NCI-H1092 treated with DMSO at 0.1 percent for 48 hours (cell line): ENCODE measurements at places on chromosomes 11 and 22.

GRCh38 chr11:69007975-69008381 is 5.1 kb downstream of the MRGPRF start:
- DNase-seq = no peak

GRCh38 chr22:20786536-20786979 is 12.6 kb downstream of the SERPIND1 start:
- peak; percentile 71 for DNase-seq

- no peak for DNase-seq
Measured at GRCh38 chr11:48017105-48017830, 36.9 kb downstream of the PTPRJ start.

GRCh38 chr11:47035108-47035507 is 98.5 kb downstream of the CSTPP1 start:
- DNase-seq = no peak

DNA sequence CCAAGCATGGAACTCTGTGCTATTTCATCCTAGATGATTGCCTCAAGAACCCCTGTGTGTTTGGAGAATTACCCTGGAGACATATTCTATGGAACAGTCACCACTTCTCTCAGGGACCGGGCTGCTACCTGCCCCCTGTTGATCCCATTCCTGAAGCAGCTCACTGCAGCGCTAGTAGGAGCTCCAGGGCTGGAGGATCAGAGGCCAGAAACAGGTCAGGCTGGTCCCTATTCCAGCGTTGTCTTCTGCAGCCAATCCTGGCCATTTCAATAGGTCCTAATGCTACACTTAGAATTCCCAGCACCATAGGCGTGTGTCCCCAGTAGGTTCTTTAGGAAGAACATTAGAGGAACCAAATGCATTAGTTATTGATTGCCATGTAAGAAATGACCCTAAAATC is 48.9 kb downstream of the BTG4 start:
- no peak for DNase-seq

DNA sequence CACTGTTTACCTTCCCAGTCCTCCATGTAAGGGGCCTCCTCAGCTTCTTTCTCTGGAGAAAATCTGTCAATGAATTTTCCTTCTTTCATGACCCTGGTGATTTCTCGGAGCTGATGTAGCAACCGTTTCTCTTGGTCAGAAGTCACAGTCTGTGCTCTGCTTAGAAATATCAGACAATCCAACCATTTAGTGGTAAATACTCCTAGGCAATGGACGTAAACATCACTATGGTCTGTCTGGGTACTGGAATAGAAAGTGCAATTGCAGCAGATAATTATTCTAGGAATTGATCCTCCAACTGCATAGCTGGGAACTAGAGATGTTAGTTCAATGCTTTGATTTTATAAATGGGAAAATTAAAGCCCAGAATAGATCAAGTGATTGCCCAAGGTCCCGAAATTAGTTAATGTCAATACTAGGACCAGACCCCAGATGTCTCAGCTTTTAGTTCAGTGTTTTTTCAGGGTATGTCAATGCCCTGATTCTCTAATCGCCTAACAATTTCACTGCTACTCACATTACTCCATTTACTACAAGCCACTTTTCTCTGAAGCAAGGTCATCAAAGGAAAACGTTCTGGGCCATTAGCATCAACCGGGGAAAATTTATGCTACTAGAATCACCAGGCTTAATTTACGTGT is 42.1 kb downstream of the RIC3 start:
- DNase-seq = no peak

DNA sequence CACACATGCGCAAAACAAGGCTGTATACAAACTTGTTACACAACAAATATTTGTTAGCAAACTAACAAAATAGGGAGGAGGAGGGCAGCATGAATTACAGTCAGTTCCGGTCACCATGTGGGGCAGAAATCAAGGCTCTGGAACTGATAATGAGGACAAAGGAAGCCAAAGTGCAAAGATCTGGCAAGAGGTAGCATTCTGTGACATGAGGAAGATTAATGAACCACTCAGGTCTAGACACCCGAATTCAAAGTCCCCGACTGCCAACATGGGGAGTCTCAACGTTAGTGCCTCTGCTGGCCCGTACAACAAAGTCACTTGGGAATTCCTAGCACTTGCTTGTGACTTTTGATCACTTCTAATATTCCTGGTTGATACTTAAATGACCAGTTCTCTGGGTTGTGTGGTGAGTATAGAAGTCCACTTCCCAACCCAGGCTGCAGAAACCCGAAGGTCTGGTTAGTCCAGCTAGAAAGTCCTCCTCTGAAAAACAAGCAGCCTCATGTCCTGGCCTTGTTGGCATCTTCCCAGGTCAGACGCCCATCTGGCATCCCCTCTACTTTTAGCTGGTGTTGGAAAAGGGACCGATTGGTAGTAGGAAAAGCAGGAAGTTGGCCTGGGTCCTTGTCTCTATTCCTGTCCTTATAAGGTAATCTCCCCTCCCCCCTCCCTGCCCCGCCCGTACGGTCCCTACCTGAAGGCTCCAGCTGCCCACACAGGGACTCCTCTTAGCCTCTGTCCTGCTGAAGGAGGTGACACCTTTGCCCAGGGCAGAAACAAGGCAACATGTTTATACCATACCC is 1.6 kb downstream of the SUN2 start:
- DNase-seq = peak; percentile 42

- DNase-seq = no peak
Measured at GRCh38 chr22:24201681-24202614, 20.7 kb downstream of the SUSD2 start.
